ENCODE measurements at places on chromosomes 1 and 21. TPM values are rescaled to one million over a fixed set of nuclear protein-coding genes. Genes with fewer than 3 reads are reported as not detected.

DNA sequence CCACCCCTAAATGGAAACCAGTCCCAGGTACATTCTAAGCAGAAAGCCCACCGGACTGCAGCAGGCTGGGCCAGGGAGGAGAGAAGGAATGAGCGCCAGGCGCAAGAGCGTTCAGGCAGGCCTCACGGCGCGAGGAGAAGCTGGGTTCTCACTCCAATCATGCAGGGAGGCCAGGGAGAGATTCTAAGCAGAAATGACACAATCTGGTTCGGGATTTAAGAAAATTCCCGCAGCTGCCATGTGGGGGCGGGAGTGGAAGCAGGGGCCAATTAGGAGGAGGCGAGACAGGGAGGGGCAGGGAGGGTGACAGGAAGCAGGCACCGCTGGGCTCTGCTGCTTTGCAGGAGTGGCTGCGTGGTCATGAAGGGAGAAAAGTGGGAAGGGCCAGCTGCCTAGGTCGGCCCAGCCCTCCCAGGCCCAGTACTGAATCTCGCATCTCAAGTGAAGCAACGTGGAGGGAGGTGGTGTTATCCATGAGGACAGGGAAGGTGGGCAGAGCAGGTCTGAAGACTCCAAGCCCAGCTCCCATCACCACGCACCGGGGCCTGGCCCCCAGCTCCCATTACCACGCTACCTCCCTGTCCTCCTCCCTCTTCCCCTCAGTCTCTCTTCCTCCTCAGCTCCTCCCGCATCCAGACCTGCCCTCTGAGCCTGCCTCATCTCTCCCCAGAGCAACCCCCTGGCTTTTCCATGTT lies 11.8 kb downstream of the NPHP4 start:
- H3K27ac ChIP-seq = no peak overlapping the region
- H3K4me1 ChIP-seq = no peaks in the 10 kb centered on the region
- peaks cover 2% of the 10 kb centered on the region for H3K36me3 ChIP-seq
- H3K27me3 ChIP-seq = no peaks in the 10 kb centered on the region
- H3K4me3 ChIP-seq = no peak overlapping the region
- no peak for DNase-seq

GRCh38 chr21:34023691-34024373 lies 49.5 kb upstream of the MRPS6 start:
- peaks cover 7% of the 10 kb centered on the region for H3K4me1 ChIP-seq
- H3K36me3 ChIP-seq = no peaks in the 10 kb centered on the region
- no peak overlapping the region for H3K4me3 ChIP-seq
- H3K27me3 ChIP-seq = no peaks in the 10 kb centered on the region
- H3K27ac ChIP-seq = peak overlapping the region; percentile 48
- no peak for DNase-seq

- H3K4me3 ChIP-seq = no peak overlapping the region
- no peaks in the 10 kb centered on the region for H3K36me3 ChIP-seq
- no peak for DNase-seq
- H3K27me3 ChIP-seq = no peaks in the 10 kb centered on the region
Observed at GRCh38 chr1:11873395-11874257, 14.9 kb upstream of the NPPB start.

DNA sequence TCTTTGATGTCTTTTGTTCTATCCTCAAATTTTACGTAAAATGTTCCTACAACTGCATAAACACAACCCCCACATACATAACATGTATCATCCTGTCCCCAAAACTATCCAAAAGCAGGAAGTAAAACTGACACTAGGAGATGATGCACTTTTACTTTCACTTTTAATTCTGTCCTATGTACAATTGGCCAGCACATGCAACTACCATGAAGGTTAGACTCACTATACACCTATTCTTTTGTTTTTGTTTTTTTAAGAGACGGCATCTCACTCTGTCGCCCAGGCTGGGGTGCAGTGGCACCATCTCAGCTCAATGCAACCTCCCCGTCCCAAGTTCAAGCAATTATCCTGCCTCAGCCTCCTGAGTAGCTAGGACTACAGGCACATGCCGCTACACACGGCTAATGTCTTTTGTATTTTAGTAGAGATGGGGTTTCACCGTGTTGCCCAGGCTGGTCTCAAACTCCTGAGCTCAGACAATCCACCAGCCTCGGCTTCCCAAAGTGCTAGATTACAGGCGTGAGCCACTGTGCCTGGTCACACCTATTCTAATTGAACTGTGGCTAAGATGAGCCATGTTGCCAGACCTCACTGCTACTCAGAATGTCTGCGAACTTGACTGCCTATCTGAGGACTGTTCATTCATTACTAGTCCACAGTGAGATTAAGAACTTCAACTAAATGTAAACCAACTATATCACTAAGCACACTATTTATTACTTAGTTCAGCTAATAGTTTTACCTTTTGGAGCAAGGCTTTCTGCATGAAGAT lies 48.0 kb downstream of the TOR3A start:
- peak overlapping the region; percentile 74 for H3K27ac ChIP-seq
- DNase-seq = no peak
- no peaks in the 10 kb centered on the region for H3K36me3 ChIP-seq
- peak overlapping the region; percentile 49 for H3K4me3 ChIP-seq

DNA sequence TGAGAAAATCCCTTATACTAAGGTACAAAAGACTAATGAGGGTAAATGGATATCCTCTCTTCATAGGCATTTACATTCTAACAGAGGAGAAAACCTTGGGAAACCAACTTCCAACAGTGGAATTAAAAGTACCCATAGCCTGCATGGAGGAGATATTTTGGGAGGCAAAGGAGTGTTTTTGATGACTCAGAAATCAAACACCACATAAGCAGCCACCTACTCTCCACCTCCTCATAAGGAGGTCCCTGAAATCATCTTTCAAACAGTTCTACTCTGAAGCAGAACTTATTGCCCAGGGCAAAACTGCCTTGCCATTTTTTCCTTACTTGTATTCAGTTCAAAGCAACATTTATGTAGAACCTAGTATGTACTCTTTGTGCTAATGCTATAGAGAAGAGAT lies 211.3 kb downstream of the KCNH1 start:
- H3K27ac ChIP-seq = no peak overlapping the region
- no peak overlapping the region for H3K4me3 ChIP-seq
- no peaks in the 10 kb centered on the region for H3K36me3 ChIP-seq
- H3K27me3 ChIP-seq = no peaks in the 10 kb centered on the region

DNA sequence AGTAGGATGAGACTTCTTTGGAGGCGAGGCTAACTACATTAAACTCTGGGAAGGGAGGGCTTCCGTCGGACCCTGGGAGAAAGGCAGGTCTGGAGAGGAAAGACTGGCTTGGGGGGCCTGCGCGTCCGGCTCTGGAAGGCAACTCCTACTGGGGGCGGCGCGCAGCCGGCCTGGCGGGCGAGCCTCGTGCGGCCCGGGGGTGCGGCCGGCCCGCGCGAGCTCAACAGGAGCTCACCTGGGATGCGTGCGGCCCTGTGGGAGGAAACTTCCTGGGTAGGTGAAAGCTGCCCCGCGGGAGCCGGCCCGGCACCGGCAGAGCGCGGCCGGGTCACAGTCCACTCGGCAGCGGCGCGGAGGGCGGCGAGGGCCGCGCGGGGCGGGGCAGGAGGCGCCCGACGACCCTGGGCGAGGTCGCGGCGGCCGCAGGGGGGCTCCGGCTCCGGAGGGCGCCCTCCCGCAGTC lies 449 bp downstream of the EPS15 start:
- H3K4me1 ChIP-seq = peaks cover 43% of the 10 kb centered on the region
- peak overlapping the region; percentile 94 for H3K27ac ChIP-seq
- DNase-seq = no peak
- H3K27me3 ChIP-seq = no peaks in the 10 kb centered on the region
- H3K4me3 ChIP-seq = peak overlapping the region; percentile 91

GRCh38 chr21:33985117-33986050 lies 69.8 kb upstream of the ATP5PO start:
- no peaks in the 10 kb centered on the region for H3K36me3 ChIP-seq
- no peak for DNase-seq
- H3K27ac ChIP-seq = no peak overlapping the region
- H3K4me3 ChIP-seq = no peak overlapping the region
- no peaks in the 10 kb centered on the region for H3K27me3 ChIP-seq

DNA sequence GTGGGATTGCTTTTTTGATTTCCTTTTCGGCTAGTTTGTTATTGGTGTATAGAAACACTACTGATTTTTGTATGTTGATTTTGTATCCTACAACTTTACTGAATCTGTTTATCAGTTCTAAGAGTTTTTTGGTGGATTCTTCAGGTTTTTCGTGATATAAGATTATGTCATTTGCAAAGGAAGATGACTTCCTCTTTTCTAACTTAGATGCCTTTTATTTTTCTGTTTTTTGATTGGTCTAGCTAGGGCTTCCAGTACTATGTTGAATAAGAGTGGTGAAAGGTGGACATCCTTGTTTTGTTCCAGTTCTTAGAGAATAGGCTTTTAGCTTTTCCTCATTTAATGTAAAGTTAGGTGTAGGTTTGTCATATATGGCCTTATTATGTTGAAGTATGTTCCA lies 13.1 kb upstream of the NHLH2 start:
- no peak for DNase-seq
- H3K36me3 ChIP-seq = no peaks in the 10 kb centered on the region

DNA sequence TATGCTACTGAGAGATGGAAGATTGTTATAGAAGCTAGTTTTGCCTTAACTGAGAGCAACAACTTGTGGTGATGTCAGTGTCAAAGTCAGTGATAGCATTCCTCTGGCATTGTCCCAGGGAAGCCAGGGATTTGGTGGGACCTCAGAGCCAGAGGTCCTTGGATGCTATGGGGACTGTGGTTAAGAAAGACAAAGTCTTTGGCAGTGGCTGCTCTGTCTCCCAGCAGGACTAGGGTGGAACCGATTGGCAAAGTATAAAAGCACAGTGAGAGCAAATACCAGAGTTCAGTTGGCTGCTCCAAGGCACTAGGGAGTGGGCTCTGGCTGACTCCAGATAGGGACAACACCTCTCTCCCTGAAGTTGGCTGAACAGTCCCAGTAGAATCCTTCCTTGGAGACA lies 104.8 kb downstream of the GDAP2 start:
- no peak for DNase-seq
- no peaks in the 10 kb centered on the region for H3K4me1 ChIP-seq
- H3K36me3 ChIP-seq = no peaks in the 10 kb centered on the region
- H3K4me3 ChIP-seq = no peak overlapping the region
- no peak overlapping the region for H3K27ac ChIP-seq

Gene CACNA1S
- not detected for total RNA-seq

Gene E2F2
- total RNA-seq = 9.5 TPM

Gene LRRC39
- total RNA-seq = 0.26 TPM

Gene NID1
- total RNA-seq = 89.3 TPM

Gene S100A10
- 1,621 TPM for total RNA-seq
